Activated T-cell treated with anti-CD3 and anti-CD28 coated beads for 48 hours (primary cell): ENCODE measurements at places on chromosomes 5 and 9.

DNA sequence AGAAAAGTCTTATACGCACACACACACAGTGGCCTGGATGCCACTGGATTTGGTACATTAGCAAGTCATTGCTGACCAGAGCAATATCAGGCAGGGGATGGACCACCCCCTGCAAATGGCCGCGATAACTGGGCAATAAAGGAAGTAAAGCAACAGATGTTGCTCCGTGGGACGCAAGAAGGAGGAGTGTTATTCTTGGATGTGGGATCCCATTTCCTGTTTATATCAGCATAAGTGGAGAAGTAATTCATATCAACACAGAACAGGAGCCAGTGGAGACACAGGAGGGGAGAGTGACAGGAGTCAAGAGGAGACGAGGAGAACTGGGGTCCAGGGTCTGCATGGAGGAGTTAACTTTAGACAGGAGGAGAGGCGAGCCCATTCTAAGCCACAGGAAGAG lies 18.4 kb downstream of the RUFY1 start:
- no peak for DNase-seq

DNA sequence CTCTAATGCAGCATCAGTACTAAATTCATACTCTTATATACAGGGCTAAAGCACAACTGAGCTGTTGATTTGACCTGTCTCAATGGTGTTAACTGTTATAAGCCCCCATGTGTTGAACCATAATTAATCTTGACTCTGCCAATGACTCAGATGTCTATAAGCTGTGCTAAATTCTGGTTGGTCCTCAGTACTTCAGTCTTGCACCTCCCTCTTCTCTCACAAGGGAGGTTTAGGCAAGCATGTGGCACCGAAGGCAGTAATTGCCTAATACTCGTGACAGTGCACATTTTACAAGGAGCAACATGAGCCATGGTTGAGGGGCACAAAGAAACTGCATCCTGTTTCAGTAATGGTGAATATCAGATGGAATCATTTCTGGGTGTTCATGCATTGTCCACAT lies 255.9 kb downstream of the TRPM3 start:
- no peak for DNase-seq

- no peak for DNase-seq
Measured at GRCh38 chr5:131064669-131065371, 100.2 kb downstream of the HINT1 start.

DNA sequence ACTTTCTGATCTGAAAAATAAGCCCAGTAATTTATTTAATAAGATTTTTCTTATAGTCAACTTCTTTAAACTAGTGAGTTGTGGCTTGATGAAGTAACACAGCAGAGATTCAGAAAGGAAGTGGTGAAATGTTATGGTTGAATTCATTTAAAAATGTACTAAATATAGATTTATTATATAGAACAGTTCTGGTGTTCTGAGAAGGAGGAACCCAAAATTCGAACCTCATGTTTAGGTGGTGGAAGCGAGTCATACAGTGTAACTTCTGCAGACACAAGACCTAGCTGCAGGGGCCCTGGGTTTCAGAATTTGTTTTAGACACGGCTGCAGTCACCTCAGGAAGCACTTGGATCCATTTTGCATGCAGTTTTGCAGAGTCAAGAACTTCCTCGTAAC lies 188.2 kb downstream of the TRIO start:
- no peak for DNase-seq

GRCh38 chr9:70601000-70601951 lies 186.8 kb upstream of the KLF9 start:
- DNase-seq, result no peak

- DNase-seq, result no peak
Measured at GRCh38 chr5:91690921-91691320, 307.8 kb upstream of the ARRDC3 start.

- DNase-seq, result no peak
Measured at GRCh38 chr5:149725296-149725695, 4.8 kb upstream of the PPARGC1B start.

GRCh38 chr9:131277287-131277909 lies 1.1 kb upstream of the FAM78A start:
- no peak for DNase-seq

DNA sequence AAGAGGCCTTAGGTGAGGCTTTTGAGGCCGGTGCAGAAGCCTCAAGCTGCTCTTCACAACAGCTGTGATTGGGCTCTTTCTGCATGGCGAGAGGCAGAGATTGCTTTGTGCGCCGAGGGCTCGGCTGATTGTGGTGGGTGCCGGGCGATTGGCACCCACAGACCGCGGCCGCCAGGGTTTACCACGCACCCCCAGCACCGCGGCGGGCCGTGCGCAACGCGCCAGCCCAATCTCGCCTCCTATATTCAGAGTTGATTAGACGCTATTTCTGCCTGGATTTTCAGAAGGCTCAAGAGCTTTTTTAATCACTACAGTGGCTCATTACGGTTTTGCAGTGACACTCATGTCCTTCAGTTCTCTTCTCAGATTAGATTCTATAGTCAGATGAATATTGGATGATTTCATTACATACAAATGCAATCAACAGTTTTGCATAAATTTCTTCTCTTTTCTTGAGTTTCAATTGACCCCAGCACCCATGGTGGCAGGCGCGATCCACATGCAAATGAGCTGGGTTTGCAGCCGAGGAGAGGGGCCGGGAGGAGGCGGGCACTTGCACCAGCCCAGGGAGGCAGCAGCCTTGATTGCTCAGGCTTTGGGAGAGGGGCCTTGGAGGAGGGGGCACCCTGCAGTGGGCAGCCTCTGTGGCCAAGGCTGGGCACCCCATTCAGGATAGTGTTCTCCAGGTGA lies 33.8 kb upstream of the PTGS1 start:
- no peak for DNase-seq

DNA sequence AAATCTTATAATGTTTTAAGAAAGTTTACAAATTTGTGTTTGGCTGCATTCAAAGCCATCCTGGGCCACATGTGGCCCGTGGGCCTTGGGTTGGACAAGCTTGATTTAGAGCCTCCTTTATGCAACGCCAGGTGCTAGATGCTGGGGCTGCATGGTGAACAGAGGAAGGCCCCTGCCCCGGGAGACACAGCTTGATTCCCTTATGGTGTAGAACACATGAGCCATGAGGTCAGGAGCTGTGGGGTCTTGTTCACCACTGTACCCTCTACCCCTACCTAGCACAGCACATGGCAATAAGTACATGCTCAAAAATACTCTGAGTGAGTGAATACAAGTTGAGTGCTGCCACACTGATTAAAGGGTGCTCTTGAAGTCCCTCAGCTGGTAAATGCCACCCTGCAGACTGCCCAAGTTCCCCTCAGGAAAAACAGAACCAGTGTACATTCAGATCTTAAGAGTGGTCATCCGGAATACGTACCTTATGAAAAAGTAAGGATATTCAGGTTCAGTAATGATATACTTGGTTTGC lies 71.9 kb downstream of the ARRDC3 start:
- DNase-seq, result no peak

DNA sequence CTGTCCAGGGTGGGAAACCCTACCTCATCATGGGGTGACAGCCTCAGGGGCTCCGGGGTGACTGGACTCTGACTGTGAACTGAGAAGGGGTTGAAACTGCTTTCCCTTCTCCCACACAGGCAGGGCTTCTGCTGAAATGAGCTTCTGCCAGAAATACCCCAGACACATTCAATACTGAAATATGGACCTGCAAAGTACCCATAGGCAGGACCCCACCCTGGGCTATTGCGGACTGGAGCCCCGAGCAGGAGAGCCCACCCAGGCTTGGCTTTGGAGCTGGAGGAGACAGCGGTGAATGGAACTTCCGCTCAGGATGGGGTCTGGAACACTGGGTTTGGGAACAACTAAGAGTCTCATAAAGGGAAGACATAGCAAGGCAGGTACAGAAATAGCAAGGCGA lies 37.5 kb downstream of the IRX2 start:
- no peak for DNase-seq

DNA sequence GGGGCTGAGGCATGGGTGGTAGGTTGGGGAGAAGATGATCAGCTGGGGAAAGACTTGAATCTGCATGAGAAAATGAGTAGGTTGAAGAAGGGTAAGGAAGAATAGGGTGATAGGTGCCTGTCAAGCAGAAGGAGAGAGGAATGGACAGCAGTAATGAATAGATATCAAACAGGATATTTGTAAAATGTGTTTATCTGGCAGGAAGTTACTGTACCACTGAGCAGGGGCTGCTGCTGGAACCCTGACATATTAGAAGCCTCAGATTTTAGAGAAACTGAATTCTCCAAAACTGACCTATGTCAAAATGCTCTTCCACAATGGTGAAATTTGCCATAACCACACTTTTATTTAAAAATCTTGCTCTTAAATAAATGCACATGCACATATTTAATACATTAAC lies 41.0 kb downstream of the CCDC192 start:
- no peak for DNase-seq

DNA sequence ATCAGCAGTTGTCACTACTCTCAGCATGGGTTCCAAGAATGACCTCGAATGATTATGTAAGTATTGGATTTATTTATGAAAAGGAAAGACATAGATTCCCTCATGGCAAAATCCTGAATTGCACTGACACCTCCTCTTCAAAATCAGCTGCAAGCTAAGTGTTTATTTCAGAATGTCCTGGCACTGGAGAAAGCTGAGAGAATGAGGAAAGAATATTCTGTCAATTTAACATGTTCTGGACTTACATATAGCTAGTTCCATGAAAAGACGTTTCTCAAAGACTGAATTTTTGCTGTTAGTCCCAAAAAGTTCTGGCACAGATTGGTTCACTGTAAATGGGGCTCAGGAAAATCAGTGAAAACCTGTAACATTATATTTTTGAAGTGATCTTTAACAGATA lies 120.3 kb downstream of the NREP start:
- no peak for DNase-seq

GRCh38 chr5:108813673-108814072 lies 66.0 kb downstream of the FER start:
- DNase-seq, result no peak

- DNase-seq, result no peak
Measured at GRCh38 chr5:86716121-86716520, 98.4 kb downstream of the COX7C start.

GRCh38 chr9:124513376-124513994 lies 6.3 kb upstream of the NR5A1 start:
- DNase-seq, result no peak

- no peak for DNase-seq
Measured at GRCh38 chr9:87342743-87343142, 154.9 kb upstream of the DAPK1 start.

DNA sequence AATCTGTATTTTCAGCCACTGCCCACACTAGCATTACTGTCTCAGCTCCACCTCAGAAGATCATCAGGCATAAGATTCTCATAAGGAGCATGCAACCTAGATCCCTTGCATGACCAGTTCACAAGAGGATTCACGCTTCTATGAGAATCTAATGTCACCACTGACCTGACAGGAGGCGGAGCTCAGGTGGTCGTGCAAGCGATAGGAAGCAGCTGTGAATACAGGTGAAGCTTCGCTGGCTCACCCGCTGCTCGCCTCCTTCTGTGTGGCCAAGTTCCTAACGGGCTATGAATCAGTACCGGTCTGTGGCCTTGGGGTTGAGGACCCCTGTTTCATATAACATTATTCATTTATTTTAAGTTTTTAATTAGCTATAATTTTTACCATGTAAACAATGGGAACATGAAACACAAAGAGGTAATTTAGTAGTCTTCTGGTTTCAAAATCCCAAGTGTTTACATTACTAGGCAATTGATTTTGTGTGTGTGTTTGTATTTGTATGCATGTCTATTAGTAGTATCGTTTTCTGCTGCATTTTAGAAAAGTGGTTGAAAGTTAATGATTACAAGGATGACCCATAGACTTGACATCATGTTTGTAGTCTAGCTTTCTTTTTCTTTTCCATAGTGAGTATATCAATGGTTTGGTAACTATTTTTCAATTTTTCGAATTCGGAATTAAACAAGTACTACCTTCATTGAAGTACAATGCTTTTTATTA lies 159.4 kb downstream of the TENT4A start:
- no peak for DNase-seq

GRCh38 chr9:29648601-29649000 lies 2075.3 kb upstream of the C9orf72 start:
- DNase-seq, result no peak

GRCh38 chr5:1824903-1825841 lies 24.0 kb downstream of the NDUFS6 start:
- no peak for DNase-seq

DNA sequence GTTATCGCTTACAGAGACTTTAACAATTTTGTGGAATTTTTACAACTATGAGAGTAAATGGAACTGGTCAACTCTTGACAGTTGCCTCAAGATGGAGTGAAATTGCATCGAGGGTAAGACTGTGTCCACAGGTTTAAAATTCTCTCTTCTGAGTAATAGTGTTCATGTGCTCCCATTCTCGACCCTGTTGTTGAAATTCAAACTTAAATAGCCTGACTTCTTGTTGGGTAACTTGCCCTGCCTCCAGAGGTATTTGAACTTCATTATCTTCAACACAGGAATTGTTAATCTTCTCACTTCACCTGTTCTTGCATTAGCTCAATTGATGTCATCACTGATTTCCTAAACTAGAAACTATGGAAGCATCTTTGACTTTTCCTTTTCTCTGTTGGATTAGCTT lies 77.5 kb downstream of the PIP5K1B start:
- no peak for DNase-seq

DNA sequence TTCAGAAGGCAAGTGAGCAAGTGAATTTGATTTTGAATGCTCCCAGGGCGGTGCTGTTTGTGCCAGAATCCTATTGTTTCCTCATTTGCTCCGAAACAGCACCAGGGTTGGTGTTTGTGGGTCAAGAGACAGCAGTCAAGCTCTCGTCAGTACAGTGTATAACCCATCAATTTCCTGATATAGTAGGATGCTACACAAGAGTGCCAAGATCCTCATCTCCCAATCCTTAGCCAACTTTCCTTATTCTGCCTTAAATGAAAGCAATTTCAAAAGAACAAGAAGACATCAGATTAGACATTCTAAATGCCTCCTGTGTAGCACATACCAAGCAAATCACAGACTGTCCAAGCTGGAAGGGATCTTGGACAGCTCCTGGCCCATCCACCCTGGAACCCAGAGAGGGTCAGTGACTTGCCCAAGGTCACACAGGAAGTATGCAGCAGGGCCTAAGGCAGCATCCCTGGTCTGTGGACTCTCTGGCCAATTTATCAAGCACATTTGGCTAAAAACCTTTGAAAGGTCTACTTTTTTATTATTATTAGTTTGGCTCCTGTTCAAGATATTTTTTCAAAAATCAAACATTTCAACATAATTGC lies 4.5 kb downstream of the WHRN start:
- DNase-seq, result no peak

DNA sequence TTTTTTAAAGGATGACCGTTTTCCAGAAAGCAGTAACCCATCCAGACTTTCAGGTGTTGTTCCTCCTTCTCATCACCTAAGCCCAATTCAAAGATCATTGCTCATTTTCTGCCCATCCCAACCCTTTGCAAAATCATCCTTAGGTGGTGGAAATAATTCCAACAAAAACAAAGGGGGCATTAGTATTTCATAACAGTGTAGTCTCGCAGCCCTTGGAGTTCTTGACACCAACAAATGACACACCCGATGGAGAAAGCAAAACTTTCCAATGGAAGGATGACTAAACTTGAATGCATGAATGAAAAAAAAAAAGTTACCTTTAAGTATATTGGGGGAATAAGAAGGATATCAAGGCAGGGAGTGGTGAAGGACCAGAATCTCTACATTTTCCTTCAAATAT lies 117.0 kb downstream of the PAPPA start:
- no peak for DNase-seq
